ENCODE measurements at places on chromosomes 3 and 15.

- no peak for DNase-seq
Observed at GRCh38 chr3:107432646-107433045, 55.4 kb downstream of the CCDC54 start.

- no peak for DNase-seq
Observed at GRCh38 chr3:80357761-80358160, 590.0 kb upstream of the ROBO1 start.

DNA sequence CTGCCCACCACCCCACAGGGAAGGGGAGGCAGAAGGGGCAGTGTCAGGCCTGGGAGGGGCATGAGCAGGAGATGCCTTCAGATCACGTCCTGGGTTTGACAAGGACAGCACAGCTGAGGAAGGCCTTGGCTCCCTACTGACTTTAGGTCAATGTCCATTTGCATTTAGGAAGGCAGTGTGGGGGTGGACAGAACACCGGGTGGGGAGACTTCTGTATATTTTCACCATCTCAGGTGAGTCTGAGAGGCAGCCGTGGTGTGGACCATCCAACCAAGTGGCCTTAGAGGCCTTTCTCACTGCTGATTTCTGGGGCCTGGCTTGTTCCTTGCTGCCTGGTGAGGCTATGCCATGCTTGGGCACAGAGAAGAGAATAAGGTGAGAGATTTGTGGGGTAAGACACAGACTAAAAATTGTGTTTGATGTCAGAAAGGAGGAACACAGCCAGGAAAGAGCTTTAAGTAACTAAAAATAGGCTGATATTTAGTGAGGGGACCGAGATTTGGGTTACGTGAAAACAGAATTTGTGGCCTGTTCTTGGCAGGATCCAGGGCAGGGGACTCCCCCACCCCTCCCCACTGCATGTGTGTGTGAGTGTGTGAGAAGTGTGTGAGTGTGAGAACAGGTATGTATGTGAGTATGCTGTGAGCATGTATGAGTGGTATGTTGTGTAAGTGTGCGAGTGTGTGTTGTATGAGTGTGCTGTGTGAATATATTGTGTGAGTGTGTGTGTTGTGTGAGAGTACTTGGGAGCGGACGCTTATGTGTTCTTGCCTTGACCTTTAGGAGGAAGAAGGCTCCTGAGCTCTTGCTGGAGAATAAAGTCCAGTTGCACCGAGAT lies 11.8 kb upstream of the PLA2G4E start:
- DNase-seq: no peak

- no peak for DNase-seq
Observed at GRCh38 chr15:34714476-34715121, 40.2 kb downstream of the GJD2 start.

GRCh38 chr15:73600413-73601335 lies 32.5 kb downstream of the NPTN start:
- no peak for DNase-seq

DNA sequence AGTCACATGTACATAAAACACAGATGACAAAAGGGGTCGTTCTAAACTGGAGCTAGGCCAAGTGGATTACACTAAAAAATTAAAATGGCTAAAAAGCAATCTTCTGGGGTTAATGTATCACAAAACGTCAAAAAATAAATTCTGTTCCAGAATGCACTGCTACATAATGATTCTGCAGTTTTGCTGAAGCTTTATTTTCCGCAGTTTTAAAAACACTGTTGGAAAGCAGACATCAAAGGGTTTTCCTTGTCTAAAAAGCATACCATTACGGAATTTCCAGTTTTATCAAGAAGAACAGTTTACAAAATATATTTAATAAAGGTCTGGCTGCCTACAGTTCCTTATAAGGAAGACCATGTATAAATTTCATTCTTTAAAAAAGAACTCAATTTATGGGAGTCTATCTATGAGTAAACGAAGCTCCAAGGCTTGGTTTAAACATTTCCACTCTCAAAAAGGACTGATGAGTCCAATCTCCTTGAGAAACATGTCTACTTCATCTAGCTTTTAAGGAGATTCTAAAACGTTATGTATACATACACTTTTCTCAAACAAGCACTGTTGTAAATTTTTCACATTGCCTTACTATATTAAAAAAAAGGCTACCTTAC lies 1.3 kb downstream of the DMXL2 start:
- no peak for DNase-seq

- DNase-seq: no peak
Observed at GRCh38 chr3:141115789-141116541, 64.8 kb downstream of the SPSB4 start.

GRCh38 chr3:113685956-113686721 lies 10.3 kb downstream of the USF3 start:
- no peak for DNase-seq

DNA sequence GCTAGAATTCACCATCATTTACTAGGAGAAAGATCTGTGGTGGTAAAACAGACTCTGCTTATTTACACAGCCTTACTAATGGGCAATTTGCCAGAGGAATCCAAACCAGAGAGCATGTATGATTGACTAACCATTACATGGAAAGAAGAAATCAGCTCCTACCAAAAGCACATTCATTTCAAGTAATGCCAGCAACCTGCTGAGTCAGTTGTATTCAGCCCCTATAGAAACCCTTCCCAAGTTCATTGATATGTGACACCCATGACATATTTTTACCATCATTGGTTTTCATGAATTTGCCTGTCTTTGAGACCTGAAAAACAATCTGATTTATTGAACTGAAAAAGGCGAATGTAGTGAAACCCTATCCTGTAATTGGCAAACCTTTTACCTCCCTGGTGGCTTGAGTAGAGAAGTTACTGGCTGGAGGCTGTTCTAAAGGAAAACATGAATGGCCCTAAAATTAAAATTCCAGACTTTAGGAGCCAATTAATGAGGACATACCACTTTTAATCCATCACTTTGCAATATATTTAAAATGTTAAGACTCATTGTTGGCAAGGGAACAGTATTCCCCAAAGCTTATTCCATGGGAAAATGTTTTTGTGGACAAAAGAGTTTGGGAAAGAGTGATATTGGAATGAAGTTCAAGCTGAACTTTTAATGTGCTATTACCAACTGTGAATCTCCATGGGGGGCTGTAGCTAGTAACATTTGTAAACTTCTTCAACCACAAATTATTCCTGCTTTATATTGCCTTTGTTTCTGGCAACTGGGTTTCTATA lies 542.9 kb downstream of the FHIT start:
- no peak for DNase-seq

DNA sequence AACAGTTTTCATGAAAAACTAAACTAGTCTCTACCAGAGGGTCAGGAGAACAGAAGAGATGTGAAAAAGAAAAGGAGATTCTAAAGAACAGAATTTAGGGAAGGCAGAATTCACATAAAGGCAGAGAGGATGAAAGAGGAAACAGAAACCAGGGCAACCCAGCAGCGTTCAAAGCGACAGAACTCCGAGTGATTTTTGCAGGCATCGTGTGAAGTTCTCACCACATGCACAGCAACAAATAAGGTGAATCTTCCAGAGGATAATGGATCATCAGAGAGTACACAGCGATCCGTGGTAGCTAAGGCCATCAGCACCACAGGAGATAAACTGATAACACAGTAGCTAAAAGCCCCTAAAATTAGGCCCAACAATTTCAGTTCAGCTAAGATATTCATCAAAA lies 250.8 kb upstream of the THBS1 start:
- DNase-seq: no peak

- no peak for DNase-seq
Observed at GRCh38 chr3:182717216-182717615, 76.1 kb upstream of the ATP11B start.

GRCh38 chr3:123656274-123656673 lies 71.4 kb upstream of the HACD2 start:
- DNase-seq: no peak

DNA sequence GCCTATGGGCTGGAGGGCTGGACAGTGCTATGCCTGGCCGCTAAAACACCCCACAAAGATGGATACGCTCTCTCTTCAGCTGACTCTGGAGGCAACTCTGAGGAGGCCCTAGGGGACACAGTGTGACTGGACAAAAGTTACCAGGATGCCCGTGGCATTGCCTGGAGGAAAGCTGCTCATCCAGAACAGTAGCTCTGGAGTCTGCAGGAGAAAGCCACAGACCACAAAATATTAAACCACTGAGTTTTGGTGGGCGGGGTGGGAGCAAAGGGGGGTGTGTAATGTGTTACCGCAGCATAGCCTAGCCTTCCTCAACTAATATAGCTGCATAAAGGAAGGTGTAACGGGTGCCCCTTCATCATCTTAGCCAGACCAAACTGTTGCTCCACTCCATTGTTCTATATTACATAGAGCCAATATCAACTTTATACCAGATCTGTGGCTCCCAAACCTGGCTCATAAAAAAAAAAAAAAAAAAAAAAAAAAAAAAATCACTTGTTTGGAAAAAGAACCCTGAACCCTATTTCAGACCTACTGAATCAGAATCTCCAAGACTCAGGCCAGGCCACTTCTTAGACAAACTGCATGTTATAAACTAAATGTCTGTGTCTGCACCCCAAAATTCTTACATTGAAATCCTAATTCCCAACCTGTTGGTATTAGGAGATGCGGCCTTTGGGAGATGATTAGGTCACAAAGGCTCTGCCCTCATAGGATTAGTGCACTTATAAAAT lies 132.6 kb downstream of the TNIK start:
- no peak for DNase-seq

DNA sequence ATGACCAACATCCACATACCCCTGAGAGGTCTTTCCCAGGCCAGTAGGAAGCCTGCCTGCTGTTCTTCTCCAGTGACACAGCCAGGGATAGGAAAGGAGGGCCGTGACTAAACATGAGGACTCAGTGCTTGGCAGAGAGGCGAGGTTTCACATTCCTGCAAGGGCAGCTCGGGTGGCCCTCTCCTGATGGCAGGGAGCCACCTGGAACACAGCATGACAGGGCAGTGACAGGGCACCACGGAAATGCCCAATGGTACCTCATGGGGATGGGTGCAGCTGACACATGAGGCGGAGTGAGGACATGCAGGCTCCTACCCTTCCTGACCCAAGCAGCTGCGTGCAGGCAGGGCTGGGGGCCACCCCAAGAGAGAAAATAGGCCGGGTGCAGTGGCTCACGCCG lies 7.4 kb upstream of the TGM5 start:
- no peak for DNase-seq

DNA sequence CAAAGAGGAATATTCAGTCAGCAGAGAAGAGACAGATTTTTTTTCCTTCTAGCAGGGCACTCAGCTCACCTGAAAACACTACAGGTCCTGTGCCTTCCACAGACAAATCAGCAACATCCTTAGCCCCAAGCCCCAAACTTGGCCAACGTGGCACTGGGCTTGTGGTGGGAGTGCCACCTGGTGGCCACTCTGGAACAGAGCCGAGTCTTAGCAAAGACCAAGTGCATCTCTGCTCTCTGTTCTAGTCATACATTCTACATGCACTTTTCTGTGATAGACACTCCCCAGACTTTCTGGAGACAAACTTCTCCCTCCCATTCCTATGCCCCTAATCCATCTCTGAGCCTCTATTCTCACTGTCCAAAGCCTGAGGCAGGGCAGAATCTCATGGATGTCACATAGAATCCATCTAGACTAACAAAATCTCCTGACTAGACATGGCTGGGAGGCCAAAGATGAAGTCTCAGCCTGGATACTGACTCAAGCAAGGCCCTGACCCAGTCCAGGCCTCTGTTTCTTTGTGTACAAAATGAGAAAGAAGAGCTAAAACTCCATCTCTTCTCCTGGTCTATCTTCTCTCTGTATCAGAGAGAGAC lies 5.1 kb upstream of the SEMA7A start:
- peak; percentile 83 for DNase-seq

DNA sequence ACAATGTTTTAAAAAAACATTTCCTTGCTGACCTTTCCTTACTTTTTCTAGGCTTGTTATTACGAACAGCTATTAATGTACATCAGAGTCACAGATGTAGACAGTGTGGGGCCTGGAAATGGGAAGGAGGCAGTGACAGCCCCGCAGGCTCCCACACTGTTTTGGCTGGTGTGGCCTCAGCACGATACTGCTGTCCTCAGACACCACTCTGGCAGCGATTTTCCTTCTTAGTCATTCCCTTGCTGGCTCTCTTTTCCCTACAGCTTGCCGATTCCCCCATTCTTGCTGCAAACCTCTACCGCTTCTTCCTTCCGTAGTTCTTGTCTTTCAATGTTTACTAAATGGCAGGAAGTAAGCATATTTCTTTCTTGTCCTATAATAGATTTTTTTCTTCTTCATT lies 113.1 kb downstream of the ABI3BP start:
- DNase-seq: no peak

DNA sequence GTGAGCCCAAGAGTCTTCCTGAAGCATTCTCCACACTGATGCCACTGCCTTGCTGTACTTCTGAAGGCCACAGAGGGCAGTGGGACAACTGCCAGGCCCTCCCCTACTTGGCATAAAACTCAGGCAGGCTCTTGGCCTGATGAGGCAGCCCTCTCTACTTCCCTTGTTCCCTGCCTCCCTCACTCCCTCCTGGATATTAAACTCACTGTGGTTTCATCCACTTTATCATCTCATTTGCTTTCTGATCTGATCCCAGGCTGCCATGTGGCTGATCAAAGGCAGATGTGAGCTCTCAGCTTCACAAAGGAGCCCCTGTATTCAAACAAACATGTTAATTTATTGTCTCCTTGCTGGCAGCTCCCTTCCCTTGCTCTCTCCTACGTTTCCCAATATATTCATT lies 533.5 kb downstream of the IGSF11 start:
- peak; percentile 23 for DNase-seq

GRCh38 chr15:44593042-44593736 lies 56.2 kb downstream of the EIF3J start:
- DNase-seq: no peak

DNA sequence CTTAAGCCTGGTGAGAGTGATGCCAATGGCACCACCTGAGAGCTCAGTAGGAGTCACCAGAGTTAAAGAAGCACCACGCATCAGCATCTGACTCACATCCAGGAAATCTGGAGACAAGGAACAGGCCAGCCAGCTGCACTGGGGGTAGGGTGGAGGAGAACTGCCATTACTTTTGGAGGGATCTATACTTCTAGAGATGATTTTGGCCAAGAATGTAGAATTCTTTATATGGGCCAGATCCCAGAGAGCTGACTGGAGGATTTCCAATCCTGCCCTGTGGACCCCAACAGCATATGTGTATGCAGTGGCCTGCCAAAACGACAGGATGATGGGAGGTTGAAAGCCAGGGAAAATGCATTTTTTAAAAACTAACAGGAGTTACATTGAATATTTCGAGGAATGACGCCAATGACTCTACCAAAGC lies 29.8 kb downstream of the CCR3 start:
- DNase-seq: no peak

- DNase-seq: no peak
Observed at GRCh38 chr15:76492538-76492937, 156.0 kb downstream of the ISL2 start.
